ENCODE measurements at places on chromosomes 13 and 19.

- DNase-seq: no peak
Observed at GRCh38 chr13:42377640-42378382, 105.9 kb downstream of the AKAP11 start.

GRCh38 chr13:24221007-24221406, 60.5 kb downstream of the SPATA13 start:
- DNase-seq: no peak

- DNase-seq: no peak
Observed at GRCh38 chr19:33241091-33241529, 15.5 kb upstream of the SLC7A10 start.

- no peak for DNase-seq
Observed at GRCh38 chr13:80086304-80086721, 254.6 kb downstream of the SPRY2 start.

DNA sequence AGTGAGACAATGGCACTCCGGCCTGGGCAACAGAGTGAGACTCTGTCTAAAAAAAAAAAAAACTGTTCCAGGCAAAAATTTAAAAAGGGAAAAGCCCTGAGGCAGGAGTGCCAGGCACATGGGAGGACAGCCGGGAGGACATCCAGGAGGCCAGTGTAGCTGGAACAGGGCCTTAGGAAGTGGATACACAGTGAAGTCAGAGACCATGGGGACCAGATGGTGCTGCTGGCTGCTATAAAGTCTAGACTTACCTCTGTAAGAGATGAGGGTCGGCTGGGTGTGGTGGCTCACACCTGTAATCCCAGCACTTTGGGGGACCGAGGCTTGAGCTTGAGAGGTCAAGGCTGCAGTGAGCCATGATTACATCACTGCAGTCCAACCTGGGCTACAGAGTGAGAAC, 15.0 kb downstream of the HAS1 start:
- no peak for DNase-seq

DNA sequence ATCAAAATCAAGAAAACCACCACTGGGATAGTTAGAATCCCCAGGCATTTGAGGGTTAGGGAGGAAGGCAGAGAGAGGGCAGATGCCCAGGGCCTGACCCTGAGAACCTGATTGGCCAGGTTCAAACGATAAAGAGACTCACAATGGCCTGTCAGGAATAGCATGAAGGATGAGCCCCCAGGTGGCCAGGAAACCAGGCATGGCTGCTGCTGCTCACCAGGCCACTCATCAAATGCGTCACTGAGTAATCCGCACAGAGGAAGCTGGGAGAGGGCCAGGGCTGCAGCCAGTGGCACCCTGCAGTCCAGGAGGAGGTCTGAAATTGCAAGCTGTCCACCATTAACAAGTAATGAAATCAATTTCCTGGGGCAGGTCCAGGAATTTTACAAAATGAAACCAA, 111.3 kb downstream of the KATNAL1 start:
- DNase-seq: no peak

DNA sequence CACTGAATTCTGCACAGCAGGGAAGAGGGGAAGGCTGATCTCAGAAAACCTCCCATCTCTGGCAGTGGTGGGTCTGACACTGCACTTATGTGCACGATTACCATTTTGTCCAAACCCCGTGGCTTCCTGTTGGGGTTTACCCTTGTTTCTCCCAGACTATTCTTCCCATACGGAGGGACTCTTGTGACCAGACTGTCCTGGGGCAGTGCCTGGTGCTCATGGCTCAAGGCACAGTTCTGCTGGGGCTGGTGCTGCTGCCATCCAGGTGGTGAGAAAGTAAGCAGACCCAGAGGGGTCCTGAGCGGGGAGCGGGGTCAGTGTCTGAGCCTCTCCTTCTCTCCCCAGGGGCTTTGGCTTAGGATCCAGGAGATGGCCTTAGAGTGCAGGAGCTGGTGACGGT, 5.1 kb upstream of the SIGLEC9 start:
- no peak for DNase-seq

- DNase-seq: no peak
Observed at GRCh38 chr13:50531917-50532899, 311.3 kb downstream of the DLEU7 start.

DNA sequence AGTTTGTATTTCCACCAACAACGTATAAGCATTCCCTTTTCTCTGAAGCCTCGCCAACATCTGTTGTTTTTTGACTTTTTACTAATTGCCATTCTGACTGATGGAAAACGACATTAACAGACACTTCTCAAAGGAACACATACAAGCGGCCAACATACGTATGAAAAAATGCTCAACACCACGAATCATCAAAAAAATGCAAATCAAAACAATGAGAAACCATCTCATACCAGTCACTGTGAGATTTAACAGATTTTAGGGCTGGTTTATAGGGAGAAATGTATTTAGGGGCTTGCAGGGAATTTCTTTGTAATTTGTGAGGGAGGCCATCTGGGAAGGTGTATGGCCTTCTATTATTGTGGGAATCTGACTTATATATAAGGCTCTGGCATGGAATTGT, 2.8 kb upstream of the DZIP1 start:
- DNase-seq: no peak

DNA sequence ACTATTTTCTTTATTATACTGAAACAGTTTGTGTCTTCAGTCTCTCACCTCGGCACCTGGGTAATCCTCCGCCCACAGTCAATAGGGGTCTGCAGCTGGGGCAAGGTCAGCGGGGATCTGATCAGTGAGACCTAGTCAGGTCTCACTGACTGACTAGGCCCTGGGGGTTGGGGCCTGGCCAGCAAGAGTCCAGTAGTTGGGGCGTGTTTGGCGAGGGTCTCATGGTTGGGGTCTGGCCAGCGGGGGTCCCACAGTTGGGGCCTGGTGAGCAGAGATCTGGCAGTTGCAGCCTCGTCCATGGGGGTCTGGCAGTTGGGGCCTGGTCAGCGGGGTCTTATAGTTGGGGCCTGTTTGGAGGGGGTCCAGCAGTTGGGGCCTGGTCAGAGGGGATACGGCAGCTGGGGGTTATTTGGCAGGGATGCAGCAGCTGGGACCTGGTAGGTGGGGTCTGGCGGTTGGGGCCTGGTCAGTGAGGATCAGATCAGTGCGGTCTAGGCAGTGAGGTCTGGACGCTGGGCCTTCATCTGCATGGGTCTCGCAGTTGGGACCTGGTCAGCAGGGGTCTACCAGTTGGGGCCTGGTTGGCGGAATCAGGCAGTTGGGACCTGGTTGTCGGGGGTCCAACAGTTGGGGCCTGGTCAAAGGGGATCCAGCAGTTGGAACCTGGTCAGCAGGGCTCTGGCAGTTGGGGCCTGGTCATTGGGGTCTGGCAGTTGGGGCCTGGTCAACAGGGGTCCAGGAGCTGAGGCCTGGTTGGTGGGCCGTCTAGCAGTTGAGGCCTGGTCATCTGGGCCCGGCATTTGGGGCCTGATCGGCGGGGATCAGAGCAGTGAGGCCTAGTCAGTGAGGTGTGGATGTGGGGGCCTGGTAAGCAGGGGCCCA, 61.1 kb upstream of the TPM4 start:
- DNase-seq: no peak

DNA sequence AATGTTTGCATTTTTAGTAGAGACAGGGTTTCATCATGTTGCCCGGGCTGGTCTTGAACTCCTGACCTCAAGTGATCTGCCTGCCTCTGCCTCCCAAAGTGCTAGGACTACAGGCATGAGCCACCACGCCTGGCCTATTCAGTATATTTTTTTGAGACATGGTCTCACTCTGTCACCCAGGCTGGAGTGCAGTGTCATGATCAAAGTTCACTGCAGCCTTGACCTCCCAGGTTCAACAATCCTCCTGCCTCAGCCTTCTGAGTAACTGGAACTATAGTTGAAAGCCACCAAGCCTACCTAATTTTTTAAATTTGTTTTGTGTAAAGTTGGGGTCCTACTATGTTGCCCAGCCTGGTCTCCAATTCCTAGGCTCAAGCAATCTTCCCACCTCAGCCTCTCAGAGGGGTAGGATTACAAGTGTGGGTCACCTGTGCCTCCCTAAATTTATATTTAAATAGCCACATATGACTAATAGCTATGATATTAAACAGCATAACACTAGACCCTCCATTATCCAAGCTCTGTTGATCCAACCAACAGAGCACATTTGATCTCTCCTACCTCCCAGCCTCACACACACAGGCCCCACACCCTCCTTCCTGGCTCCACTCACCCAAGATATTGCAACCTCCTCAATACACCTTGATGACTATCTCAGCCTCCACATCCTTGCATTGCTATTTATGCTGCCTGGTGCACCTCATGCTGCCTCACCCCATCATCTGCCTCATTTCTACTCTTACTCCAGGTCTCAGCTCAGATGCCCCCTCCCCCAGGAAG, 2.1 kb upstream of the CEACAM19 start:
- no peak for DNase-seq

- DNase-seq: no peak
Observed at GRCh38 chr13:23560571-23561089, 9.6 kb upstream of the TNFRSF19 start.

DNA sequence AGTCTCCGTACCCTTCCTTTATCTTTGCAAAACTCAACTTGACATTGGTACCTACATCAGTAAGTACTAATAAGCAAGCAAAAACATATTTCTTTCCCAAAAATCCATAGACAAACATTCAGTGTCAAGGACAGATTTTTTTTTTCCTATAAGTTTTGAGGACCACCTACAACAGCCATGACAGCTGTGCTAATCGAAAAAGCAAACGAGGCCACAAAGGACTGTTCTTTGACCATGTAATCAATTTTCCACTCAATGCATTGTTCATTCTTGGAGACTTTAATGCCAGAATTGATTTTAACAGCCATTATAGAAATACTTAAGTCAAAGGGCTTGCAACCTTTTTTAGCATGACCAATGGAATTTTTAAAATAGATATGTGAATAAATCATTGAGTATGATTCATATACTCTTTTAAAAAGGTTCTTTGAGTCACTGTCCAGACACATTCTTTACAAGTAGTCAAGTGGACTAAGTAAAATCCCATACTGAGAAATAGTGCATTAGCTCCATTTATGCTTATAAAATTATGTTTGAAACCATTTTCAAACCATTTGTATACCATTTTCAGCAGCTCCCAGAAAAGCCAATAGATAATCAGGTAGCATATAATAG, 323.9 kb downstream of the MZT1 start:
- no peak for DNase-seq

DNA sequence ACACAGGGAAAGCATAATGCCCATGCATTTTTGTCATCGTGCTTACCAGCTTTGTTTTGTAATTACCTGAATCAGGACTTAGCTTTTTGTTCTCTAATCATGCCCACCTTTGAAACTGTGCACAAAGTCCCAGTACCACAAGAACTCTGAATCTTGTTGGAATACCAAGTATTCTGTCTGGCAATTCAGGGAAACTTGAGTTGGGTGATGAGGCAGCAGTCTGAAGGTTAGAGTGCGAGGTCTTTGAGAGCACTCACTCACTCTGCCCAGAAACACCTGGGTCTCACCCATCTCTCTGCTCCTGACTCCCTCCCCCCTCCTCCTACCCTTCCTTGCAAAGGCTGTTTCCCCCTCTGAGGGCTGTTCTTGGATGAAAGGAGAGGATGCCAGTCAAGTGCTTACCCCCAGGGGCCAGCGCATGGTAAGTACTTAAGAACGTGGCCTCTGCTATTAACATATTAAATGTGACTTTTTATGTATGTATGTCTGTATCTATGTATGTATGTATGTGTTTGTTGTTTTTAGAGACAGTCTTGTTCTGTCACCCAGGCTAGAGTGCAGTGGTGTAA, 22.4 kb downstream of the SIPA1L3 start:
- no peak for DNase-seq

GRCh38 chr19:44590245-44591059, 22.9 kb upstream of the IGSF23 start:
- DNase-seq: no peak

GRCh38 chr13:76029706-76030105, 393.6 kb downstream of the LMO7 start:
- no peak for DNase-seq

DNA sequence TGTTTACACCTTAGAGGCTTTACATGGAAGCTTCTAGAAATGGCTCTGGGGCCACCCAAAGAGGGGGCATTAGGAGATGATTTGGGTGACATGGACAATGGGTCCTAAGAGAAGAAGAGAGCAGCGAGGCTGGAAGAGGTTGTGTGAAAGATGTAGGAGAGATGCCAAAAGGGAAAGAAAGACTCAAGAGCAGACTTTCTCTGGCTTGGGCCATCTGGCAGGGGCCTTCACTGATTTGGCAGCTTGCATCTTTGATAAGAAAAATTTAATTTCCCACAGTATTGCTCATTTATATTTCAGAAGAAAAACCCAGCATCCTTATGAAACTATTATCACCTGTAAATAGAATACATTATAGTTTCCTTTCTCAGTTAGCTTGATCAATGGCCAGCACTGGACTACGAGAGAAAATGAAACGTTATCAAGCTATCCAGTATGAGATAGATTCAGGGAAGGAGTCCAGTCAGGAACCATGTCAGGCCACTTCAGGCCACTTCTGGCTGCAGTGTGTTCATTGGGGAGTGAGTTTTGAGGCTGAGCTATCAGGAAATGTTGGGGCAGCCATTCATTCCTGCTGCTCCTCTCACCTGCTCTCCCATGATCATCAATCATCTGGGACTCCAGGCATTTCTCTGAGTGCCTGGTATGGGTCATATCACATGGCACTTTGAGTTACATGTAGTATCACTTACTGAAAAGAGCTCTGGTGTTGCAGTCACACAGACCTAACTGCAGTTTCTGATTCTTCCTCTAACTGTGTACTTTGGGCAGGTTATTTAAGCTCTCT, 10.3 kb downstream of the SCEL start:
- no peak for DNase-seq

DNA sequence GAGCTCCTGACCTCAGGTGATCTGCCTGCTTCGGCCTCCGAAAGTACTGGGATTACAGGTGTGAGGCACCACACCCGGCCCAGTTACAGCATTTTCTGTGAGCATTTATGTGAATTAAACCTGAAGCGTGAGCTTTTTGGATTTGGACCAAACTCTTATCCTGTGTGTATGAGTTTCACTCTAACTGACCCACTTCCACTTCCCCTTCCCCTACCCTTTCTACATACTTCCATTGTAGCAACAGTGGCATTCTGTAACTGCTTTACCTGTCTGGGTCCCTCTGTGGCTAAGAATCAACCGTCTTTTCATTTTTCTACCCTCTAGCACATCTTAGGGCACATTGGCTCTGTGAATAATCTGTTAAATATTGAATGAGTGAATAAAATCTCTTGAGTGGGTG, 16.2 kb downstream of the FRY start:
- no peak for DNase-seq

DNA sequence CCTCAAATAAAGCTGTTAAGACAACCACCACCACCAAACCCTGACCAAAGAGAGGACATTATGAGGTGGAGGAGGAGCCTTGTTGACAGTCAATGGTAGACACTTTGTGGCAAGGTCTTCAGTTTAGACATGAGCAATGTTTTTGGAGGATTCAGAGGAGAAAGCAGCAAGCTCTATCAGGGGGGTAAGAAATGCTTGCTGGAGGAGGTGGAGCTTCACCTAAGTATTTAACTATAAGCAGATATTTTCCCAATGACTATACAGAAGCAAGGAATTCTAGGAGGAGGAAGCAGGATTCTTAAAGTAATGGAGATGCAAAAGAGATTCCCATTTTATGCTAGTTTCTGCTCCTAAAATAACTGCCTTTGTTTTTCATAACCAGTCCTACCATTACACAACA, 74.2 kb downstream of the TRPC4 start:
- DNase-seq: no peak
